Occipital lobe (tissue), 3 donors: ENCODE measurements at places on chromosomes 6 and 20.
A peak's percentile ranks its signal among the peaks of the same experiment; 100 is the strongest.

GRCh38 chr6:110448846-110449540 lies 27.4 kb downstream of the SLC22A16 start:
- DNase-seq: no peak

GRCh38 chr20:20206788-20207187 lies 154.5 kb downstream of the CFAP61 start:
- DNase-seq: no peak

GRCh38 chr20:47406849-47407682 lies 50.6 kb upstream of the ZMYND8 start:
- DNase-seq: no peak

DNA sequence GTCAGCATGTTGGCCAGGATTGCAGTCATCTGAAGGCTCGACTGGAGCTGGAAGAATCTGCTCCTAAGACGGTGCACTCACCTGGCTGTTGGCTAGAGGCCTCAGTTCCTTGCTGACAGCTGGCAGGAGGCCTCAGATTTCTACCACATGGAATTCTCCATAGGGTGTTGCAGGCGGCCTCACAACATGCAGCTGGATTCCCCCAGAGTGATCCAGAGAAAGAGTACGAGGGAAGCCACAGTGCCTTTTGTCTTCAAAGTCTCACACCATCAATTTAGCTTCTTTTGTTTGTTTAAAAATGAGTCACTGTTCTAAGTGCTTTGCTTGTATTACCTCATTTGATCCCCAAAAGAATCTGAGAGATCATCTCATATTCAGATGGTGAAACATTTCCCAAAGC lies 65.5 kb upstream of the FYN start:
- DNase-seq: no peak

GRCh38 chr6:70843328-70843918 lies 113.4 kb downstream of the B3GAT2 start:
- DNase-seq: no peak

DNA sequence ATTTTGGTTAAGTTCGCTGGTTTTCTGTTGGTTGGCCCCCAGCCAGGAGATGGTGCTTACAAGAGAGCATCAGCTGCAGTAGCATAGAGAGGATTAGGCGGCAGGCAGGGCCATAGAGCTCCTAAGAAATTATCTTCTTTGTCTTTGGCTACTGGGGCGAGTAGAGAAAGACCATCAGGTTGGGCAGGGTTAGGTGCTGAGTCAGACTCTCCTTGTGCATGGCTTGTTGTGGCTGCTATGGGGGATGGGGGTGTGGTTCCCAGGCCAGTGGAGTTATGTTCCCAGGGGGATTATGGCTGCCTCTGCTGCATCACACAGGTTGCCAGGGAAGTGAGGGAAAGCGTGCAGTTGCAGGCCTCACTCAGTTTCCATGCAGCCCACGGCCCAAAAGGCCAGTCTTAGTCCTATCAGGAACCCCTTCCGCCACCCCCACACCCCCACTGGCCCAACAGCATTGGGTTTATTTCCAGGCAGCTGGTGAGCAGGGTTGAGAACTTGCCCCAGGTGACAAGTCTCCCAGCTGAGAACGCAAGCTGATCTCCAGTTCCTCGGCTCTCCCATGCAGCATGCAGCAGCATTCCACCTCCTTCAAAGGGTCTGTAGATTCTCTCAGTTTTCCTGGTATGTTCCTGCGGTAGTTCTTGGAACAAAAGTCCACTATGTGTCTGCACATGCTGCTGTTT lies 243.7 kb downstream of the UTRN start:
- DNase-seq: no peak

GRCh38 chr6:48213076-48213788 lies 102.2 kb upstream of the PTCHD4 start:
- DNase-seq: no peak

DNA sequence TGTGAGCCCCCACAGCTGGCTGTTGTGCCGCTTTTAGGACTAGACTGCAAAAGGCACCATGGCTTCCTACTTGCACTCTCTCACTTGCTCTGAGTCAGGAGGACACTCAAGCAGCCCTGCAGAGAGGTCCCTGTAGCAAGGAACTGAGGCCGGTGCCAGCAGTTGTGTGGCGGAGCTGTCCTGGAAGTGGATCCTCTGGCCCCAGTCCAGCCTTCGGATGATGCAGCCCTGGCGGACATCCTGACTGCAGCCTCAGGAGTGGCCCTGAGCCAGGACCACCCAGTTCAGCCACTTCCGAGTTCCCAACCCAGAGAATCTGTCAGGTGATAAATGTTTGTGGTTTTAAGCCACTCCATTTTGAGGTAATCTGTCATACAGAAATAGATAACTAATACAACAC lies 17.5 kb downstream of the CTCFL start:
- no peak for DNase-seq

DNA sequence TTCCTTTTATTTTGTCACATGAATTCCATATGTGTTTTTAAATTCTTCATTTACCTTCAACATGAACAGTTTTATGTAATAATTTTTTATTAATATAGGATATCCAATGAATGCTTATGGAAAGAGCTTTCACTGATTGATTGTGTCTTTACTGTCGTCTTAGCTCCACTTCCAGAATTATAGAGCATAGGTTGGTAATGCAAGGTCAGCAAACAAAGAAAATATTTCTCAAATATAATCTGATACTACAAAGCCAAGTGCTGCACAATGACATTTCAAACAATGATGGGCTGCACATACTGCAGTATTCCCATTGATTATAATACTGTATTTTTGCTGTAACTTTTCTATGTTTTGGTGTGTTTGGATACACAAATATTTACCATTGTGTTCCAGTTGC lies 275.7 kb upstream of the RSPO3 start:
- DNase-seq: no peak

- no peak for DNase-seq
These were observed 113.9 kb downstream of the SLC16A10 start for GRCh38 chr6:111201244-111201554.

GRCh38 chr6:170085475-170086401 lies 205.1 kb downstream of the DLL1 start:
- DNase-seq: no peak

DNA sequence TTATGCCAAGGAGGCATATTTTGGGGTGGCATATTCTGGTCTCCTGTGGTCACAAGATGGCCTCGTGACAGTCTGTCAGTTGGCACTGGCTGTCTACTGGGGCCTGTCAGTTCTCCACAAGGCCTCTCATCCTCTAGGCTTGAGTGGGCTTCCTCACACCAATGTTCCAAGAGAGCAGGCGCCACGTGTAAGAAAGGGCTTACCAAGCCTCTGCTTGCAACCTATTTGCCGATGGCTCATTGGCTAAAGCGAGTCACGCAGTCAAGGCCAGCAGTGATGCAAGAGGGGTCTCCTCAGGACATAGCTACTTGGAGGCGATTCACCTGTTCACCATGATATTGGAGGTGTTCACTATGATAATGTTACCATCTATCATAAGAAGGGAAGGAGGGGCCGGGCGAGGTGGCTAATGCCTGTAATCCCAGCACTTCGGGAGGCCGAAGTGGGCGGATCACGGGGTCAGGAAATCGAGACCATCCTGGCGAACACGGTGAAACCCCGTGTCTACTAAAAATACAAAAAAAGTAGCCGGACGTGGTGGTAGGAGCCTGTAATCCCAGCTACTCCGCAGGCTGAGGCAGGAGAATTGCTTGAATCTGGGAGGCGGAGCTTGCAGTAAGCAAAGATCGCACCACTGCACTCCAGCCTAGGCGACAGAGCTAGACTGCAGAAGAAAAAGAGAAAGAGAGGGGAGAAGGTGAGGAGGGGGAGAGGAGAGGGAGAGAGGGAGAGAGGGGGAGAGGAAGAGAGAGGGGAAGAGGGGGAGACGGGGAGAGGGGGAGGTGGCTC lies 35.3 kb downstream of the C6orf52 start:
- DNase-seq: no peak

DNA sequence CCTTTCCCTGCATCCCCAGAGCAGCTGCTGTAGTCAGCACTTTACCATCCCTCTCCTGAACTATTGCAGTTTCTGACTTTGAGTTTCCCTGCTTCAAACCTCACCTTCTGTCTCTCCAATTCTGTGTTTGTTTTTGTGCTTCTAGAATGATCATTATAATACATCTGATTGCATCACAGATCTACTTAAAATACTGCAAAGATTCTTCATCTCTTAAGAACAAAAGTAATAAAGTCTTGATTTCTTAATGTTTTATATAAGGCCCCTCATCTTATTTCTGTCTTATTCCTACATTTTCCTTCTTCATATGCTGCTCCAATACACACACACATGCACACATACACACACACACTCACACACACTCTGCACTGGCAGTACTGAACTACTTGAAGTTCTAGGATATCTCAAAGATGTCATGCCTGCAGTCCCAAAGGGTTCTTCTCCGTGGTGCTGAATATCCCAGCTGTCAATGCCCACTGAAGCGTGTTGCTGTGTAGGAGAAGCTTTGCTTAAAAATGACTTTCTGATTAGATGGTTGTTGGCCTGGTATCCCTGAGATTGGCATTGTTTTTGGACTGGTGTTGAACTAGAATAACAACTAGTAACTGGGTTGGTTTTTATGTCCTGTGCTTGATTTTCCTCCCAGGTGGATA lies 97.2 kb downstream of the MAP3K4 start:
- no peak for DNase-seq

GRCh38 chr6:160398674-160399271 lies 50.6 kb downstream of the SLC22A3 start:
- DNase-seq: no peak

GRCh38 chr20:699811-700338 lies 24.3 kb upstream of the SCRT2 start:
- no peak for DNase-seq

- no peak for DNase-seq
These were observed 33.2 kb upstream of the TFAP2C start for GRCh38 chr20:56595746-56596475.

DNA sequence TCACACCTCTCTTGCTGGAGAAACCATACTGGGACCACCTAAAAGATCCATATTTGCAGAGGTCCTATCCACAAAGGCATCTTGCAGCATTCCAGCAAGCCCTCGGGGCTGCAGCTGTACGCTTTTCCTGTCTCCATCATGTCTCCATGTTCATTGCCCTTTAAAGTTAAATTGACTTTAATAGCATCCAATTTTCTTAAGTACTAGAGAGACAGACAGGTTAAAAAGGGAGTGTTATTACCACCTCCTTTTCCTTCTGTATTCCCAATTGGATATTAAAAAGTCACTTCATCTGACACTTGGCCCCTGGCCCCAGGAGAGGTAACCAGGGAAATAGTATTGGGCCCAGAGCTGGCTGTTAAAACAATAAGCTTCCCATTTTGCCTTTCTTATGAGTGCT lies 178.6 kb downstream of the UNC5CL start:
- no peak for DNase-seq

DNA sequence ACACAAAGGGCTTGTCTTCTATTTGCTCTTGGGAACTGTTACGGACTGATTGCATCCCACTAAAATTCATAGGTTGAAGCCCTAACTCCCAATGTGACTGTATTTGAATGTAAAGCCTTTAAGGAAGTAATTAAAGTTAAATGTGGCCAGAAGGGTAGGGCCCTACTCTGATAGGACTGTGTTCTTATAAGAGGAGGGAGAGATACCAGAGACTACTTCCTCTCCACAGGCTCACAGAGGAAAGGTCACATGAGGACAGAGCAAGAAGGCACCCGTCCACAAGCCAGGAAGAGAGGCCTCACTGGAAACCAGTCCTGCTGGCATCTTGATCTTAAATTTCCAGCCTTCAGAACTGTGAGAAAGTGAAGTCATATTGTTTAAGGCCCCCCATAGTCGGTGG lies 211.9 kb downstream of the CDH26 start:
- DNase-seq: no peak

DNA sequence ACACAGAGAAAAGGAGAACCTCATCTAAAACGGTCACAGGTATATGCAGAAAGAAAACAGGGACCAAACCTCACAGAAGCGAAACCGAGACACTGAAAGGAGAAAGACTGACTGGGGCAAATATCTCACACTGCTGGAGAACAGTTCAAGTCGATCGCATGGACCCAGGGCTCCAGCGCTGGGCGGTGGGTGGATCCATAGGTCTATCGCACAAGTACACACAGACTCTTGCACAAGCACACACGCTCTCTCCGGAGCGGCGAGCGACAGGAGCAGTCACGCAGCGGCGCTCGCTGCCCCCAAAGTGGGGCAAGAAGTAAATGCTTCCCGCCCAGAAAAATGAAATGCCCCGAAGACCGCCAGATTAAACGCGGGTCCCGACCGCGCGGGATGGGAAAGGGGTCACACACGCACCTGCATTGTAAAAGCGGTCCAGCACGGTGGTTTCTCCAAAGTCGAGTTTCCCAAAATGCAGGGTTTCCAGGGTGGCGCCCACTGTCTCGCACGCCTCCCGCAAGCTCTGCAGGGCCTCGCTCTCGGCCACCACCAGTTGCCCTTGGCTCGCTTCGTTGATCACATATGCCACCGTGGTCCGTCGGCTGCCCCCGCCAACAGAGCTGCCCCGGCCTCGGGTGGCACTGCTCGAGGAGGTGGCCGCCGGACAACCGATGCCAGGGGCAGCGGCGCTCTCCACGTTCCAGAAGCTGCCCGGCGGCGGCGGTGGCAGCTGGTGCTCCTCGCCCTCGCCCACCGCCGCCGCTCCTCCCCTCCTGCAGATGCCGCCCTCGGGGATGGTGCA lies 782 bp downstream of the MAP3K5 start:
- peak; percentile 22 for DNase-seq

GRCh38 chr6:54579011-54579410 lies 267.6 kb upstream of the FAM83B start:
- no peak for DNase-seq

DNA sequence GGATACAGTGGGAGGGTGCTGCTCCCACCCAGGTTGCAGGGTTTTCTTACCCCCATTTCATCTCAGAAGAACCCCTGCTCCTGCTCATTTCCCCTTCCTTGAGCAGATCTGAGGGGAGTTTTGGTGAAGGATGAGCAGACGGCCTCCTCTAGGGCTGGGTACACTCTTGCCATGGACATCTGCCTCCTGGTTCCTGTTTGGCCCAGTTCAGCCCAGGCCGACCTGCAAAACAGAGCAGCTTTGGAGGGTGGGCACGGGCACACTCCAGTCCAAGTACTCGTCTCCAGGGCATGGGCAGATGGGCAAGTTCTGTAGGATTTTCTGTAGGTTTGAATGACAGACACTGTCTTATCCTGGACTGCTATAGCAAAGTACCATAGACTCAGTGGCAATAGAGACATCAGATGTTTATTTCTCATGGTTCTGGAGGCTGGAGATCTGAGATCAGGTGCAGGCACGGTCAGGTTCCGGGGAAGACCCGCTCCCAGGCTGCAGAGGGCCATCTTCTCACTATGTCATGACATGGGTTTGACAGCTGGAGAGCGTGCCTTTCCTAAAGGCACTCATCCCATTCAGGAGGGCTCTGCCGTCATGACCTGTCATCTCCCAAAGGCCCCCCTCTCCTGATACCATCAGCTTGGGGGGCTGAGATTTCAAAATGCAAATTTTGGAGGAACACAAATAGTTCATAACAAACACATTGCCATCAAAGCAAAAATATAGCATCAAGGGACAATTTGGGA lies 6.2 kb downstream of the NPBWR2 start:
- no peak for DNase-seq

GRCh38 chr20:9488063-9488462 lies 26.3 kb upstream of the LAMP5 start:
- no peak for DNase-seq

GRCh38 chr6:72262254-72262653 lies 359.6 kb upstream of the KCNQ5 start:
- no peak for DNase-seq

- DNase-seq: no peak
These were observed 487.8 kb downstream of the PTPRT start for GRCh38 chr20:42701948-42702347.

GRCh38 chr6:15365273-15365687 lies 119.4 kb downstream of the JARID2 start:
- DNase-seq: peak; percentile 63

- no peak for DNase-seq
These were observed 97.8 kb downstream of the TNFAIP3 start for GRCh38 chr6:137964876-137965275.
